Naive thymus-derived CD8-positive, alpha-beta T cell (primary cell): ENCODE measurements at places on chromosomes 7 and 10. TPM values are rescaled to one million over a fixed set of nuclear protein-coding genes. Genes with fewer than 3 reads are reported as not detected.

DNA sequence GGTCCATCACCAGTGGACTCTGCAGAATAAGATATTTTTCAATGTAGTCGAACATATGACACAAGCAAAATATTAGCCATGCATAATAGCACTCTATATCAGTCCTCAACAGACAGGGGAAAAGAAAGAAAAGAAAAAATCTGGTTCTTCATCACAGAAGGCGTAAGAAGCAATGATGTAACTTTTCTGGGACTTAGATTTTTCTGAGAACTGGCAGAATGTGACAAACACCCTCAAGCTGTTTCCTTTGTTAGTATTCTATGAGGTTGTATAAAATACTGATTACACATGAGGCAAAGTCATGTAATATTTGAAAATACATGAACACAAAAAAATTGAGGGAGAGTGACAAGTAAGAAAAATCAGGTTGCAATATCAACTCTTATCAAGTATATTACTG, 84.9 kb downstream of the CNOT4 start:
- no peak for DNase-seq

DNA sequence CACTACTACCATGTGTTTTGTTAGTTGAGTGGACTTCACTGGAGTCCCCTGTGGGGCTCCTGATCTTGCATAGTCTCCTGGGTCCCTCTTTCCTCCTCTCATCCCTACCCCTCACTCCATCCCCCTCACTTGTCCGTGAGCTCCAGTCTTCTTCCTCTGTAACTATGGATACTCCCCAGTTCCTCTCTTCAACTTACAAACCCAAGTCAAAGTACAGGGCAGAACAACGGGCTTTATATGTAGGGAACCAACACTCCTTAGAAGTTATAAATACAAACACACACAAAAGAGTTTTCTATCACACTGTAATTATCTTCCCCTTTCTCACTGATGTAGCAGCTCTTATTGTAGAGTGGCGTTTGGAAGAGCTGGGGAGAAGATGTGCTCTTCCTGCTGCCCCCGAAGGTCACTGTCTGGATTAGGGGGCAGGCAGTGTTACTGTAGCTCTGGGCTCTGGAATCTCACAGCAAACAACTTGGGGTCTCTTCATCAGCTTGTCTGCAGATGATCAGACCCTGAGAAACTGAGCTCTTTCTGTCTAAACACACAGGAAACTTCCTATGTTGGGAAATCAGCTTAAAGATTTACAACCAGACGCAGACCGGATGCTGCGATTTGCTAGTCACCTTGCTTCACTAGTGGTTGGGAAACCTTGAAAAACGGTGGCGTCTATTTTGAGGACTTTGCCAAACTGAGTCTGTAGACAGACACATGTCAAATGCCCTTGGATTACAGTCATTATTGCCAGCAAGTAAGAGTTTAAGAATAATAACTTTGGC, 13.6 kb downstream of the SNX10 start:
- DNase-seq = no peak

ADCY1 gene
- polyA plus RNA-seq = 0.02 TPM

CRYGN gene
- 0.69 TPM for polyA plus RNA-seq

DNA sequence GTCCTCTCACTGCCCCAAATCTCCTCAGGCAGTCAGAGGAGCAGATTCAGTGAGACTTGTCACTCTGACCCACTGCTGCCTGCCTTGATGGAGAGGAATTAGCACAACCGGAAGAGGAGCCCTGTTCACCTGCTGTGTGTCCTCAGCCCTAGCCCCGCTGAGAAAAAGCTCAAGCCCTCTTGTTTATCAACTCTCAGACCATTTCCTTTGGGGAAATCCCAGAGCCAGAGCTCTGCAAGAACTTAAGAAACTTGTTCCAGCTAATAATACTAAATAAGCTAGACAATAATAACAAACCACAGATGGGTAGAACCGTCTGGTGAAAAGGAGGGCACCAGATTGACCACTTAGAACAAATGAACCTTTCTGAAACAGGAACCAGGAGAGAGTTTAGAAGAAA, 37.7 kb upstream of the ITGB1 start:
- DNase-seq = no peak

OGDHL gene
- not detected for polyA plus RNA-seq

DNA sequence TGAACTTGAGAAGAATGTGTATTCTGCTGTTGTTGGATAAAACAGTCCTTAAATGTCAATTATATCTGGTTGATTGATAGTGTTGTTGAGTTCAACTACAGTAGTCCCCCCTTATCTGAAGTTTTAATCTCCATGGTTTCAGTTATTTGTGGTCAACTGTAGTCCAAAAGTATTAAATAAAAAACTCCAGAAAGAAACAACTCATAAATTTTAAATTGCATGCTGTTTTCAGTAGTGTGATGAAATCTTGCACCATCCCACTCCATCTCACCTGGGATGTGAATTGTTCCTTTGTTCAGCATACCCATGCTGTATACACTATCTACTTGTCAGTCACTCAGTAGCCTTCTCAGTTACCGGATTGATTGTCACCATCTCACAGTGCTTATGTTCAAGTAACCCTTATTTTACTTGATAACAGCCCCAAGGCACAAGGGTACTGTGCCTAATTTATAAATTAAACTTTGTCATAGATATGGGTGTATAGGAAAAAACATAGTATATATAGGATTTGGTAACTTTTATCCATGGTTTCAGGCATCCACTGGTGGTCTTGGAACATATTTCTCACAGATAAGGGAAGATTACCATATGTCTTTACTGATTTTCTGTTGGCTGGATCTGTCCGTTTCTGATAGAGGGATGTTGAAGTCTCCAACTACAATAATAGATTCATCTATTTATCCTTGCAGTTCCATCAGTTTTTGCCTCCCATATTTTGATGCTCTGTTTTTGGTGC, 57.1 kb downstream of the AOAH start:
- no peak for DNase-seq
